Activated CD4-positive, alpha-beta T cell treated with anti-CD3 and anti-CD28 coated beads, Interleukin-2, amount 50 U/mL, for 1 hour (primary cell): ENCODE measurements at places on chromosomes 2 and 18.
A peak's percentile ranks its signal among the peaks of the same experiment; 100 is the strongest.

- no peak for DNase-seq
Measured at GRCh38 chr2:54680397-54681041, 42.9 kb upstream of the EML6 start.

GRCh38 chr18:76495006-76495370, at the start of gene ZNF516:
Gene ZNF516 (minus strand): TSS chr18:76495242. CDS start chr18:76443054, 52,188 bp downstream.
- peak; percentile 32 for DNase-seq

GRCh38 chr18:616380-616995, 19.7 kb downstream of the CLUL1 start:
- no peak for DNase-seq

- DNase-seq = no peak
Measured at GRCh38 chr2:47645246-47645645, 137.7 kb upstream of the MSH6 start.

DNA sequence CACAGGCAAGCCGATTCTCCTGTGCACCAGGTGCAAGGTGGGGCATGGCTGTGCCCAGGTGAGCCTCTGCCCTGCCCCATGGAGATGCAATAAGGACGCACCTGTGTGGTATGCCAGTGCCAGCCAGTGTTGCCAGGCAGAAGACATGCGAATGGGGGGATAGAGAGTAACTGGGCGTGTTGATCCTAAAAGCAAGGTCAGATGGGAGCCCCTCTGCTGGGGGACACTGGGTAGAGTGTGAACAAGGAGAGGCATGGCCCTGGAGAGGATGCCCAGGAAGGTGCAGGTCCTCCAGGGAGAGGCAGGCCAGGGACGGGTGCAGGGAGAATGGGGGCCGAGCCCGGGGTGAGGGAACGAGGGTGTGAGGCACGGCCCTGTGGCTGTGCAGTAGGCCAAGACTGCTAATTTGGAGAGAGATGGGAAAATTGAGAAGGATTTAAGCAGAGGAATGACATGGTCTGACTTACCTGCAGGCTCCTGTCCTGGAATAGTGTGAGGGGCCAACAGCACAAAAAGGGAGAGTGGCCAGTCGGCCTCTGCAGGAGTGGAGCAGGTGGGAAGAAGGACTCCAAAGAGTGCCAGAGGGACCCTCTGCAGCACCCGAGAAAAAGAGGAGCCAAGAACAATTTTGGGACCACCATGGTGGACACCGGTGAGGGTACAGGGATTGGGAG, 690.4 kb upstream of the HS6ST1 start:
- DNase-seq = no peak

DNA sequence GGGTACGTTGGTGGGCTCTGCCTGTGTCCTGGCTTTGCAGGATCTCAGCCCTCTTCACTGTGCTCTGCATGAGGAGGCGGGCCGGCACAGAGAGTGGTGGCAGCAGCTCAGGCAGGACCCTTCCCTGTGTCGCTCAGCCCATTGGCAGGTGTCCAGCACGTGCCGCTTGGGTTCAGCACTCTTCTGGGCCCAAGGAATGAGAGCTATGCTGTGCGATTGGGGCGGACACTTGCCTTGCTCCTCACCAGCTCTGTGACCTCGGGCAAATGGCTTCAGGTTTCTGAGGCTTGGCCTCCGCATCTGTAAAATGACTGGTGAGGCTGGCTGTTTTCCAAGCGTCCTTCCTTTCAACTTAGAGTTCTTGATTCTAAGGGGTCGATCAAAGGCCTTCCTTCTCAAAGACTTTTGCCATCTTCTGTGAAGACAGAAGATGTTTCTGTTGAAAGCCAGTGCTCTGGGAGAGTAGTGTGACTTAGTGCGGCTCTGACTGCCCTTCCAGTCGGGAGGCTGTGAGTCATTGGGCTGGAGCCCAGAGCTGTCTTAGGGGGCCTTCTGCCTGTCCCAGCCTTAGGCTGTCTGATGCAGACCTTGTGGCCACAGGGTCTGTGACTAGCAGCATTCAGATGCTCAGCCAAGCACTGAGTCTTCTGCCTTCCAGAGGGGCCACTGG, 35.6 kb downstream of the GLI2 start:
- DNase-seq = no peak

GRCh38 chr18:34548120-34548972, 161.8 kb upstream of the DTNA start:
- DNase-seq = no peak

DNA sequence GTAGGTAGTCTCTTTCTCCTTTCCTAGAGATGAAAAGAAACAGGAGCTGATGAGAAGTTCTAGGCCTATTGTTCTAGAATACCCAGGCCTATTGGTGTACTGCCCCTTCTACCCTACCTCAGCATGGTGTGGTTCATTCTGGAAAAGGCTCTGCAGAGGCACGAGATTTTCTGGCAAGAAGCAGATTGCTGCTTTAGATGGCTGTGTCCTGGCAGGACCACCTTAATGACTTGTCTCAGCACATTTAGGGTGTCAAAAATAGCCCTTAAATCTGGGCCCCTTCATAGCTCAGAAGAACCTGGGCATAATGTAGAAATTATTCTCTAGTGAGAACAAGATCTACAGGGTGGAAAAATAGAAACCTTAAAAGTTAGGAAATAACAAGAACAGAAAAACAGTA, 87.9 kb downstream of the BCL2L11 start:
- no peak for DNase-seq

- DNase-seq = no peak
Measured at GRCh38 chr18:41395695-41396094, 559.3 kb upstream of the PIK3C3 start.

GRCh38 chr2:183996825-183997793, 601.2 kb upstream of the ZNF804A start:
- no peak for DNase-seq

DNA sequence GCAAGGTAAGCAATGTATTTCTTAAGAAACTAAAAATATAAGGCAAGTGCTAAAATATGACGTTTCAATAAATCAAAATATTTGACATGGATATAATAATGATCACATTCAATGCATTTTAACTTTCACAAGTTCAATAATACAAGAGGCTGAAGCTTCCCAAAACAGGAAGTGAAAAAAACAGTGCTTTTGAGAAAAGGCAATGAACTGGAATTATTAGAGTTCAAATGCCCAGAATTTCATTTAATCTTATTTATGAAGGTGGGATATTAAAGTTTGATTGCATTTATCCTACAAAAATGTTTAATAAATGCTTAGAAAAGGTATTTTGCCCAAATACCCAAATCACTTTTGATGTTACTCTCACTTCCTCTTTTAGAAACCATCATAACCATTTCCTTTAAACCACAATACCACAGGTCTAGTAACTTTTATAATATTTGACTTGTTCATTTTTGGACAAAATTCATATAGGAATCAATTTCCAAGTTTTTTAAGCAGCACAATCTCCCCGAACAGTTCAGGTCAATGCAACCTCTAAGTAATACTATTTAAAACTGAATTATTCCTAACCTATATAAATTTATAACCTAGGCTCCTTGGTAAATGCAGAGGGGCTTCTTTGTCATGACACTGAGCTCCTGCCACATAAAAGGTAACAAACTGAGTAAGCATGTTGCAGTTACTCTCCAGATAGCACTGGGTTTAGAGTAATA, 2.1 kb downstream of the NCKAP1 start:
- DNase-seq = no peak

DNA sequence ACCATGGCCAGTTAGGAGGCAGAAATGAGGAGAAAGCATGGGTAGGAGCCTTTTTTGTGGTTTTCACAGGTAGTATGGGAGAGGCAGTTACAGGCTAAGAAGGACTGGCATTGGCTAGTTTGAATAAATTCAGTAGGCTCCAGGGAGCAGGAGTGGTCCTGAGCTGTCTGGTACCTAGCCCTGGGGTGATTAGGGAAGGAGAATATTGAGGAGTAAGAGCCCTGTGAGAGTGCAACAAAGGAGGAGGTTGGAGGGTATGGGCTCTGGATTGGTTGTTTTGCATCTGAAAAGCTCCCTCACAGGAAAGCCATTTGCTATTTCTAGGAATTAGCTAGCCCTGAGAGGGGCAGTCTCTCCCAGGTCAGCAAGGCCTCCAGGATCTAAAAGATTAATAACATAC, 13.3 kb upstream of the TCF7L1 start:
- no peak for DNase-seq

- no peak for DNase-seq
Measured at GRCh38 chr2:647003-647560, 30.1 kb downstream of the TMEM18 start.

- DNase-seq = no peak
Measured at GRCh38 chr2:239140346-239141020, 260.3 kb downstream of the HDAC4 start.

DNA sequence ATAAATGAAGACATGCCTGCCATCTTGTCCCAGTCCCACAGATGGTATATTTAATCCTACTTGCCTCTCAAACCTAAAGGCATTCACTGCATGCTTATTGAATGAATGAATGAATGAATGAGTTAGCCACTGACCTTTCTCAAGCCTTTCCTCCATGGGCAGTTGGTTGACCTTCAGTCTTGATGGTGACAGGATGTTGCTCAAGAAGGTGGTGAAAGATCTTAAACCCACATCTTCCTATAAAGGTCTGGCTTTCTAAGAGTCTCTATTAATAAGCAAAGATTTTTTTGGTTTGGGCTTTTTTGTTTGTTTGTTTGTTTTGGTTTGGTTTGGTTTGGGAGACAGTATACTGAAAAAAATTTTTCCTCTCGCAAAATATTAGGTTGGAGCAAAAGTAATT, 41.7 kb downstream of the KIAA2012 start:
- DNase-seq = no peak

- peak; percentile 18 for DNase-seq
Measured at GRCh38 chr2:53786352-53786704, 425 bp downstream of the ASB3 start.

GRCh38 chr2:203704430-203704829, 2.0 kb upstream of the CD28 start:
- DNase-seq = no peak

DNA sequence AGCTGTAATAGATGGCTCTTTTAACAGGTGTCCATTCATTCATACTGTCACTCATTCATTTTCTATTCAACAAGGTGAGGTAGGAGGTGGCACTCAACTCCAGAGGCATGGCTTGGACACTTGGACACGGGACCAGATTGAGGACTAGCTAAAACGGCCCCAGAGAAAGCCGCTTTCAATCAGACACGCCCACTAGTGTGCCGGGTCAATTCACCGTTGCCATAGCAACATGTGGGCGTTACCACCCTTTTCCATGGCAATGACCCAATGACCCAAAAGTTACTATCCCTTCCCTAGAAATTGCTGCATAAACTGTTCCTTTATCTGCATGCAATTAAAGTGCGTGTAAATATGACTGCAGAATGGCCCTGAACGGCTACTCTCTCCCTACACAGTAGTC, 49.2 kb upstream of the LGALSL start:
- no peak for DNase-seq

DNA sequence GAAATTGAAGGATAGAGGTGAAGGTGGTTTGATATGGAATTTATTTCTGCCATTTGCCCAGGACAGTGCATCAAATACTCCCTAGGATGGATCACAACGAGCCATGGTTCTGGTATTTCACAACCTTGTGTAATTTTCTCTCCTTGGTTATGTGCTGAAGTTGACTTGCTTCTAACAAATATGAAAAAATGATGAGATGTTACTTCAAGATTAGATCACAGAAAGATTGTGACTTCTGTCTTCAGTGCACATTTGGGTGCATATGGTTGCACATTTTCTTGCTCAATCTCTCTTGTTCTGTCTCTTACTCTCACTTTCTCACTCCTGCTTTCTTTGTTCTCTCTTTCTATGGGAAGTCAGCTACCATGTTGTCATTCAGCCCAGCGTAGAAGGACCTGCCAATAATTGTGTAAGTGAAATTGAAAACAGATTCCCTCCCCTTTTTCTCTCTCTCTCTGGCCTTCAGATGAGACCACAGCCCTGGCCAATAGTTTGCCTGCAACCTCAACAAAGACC, 104.6 kb upstream of the RMDN2 start:
- no peak for DNase-seq

DNA sequence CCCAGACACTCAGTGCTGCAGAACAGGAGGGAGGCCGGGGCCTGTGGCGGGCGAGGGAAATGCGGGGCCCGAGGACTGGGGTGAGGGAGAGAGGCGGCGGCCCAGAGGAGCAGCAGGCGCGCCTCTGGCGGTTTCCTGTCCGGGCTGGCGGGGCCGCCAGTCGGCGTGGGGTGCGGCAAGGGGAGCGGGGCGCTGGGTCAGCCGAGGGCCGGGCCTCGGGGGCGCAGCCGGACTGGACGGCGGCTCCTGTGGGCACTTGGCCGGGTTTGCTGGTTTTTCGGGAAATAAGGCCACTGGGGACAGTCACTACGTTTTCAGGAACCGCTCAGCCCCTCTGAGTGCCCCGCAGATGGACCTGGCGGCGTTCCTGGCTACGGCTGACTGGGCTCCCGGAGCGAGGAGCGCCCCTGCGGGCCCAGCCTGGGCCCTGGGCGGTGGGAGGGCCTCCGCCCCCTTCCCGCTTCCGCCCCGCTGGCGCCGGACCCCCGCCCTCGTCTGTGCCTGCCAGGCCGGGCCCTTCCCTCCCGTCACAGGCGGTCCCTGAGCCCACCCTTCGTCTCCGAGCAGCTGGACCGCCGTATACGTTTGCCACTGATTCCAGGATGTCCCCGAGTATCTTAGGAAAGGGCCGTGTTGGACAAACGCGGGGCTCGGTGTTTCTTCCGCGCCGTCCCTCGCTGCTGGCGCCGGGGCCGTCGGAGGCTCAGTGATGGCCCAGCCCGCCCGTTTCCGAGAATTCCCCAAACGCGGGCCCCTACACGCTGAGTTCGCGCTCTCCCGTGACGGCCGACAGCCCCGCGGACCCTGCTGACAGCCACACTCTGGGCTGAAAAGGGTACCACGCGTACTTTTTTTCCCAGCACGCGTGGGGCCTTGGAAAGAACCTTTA, 84.6 kb downstream of the FAM210A start:
- no peak for DNase-seq
